BE2C (cell line): ENCODE measurements at places on chromosomes 11 and 22.

- DNase-seq, result no peak
These were observed 798.0 kb downstream of the DLG2 start for GRCh38 chr11:84829162-84829561.

GRCh38 chr11:11816511-11817314 is 25.1 kb upstream of the USP47 start:
- no peak for DNase-seq

GRCh38 chr22:39363751-39364515 is 14.1 kb downstream of the SYNGR1 start:
- peak; percentile 52 for DNase-seq

DNA sequence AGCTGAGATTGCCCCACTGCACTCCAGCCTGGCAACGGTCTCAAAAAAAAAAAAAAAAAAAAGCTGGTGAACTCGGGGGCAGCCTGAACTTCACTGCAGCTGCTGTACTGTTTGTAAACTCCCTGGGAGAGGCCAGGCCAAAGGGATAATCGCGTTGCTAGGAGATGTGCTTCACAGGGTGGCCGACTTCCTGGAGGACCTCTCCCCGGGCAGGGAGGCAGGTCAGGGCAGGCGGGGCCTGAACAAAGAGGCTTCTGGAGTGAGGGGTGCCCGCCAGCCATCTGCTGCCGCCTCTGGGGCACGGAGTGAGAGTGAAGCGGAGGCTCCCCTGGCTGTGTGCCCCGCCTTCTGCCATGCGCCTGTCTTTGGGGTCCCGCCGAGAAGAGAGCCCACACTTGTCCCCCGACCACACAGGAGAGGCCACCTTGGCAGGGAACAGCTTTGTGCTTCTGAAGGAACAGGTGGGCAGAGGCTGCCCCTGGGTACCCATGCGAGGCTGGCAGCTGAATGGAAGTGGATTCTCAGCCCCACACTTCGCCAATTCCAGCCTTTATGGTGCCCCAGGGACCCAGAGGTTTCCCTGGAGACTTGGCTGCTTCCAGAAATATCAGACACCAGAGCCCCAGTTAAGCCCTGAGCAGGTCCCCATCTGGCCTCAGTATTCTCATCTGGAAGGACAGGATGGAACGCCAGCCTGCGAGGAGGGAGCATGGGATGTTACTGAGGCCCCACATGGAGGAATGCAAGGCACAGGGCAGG is 29.6 kb downstream of the TMEM184B start:
- DNase-seq, result peak; percentile 77

GRCh38 chr11:63530021-63530420 is 6.6 kb upstream of the PLAAT4 start:
- no peak for DNase-seq
